ENCODE measurements at places on chromosomes 3 and 15.

- no peak for DNase-seq
Observed at GRCh38 chr3:188389711-188390342, 235.9 kb downstream of the LPP start.

DNA sequence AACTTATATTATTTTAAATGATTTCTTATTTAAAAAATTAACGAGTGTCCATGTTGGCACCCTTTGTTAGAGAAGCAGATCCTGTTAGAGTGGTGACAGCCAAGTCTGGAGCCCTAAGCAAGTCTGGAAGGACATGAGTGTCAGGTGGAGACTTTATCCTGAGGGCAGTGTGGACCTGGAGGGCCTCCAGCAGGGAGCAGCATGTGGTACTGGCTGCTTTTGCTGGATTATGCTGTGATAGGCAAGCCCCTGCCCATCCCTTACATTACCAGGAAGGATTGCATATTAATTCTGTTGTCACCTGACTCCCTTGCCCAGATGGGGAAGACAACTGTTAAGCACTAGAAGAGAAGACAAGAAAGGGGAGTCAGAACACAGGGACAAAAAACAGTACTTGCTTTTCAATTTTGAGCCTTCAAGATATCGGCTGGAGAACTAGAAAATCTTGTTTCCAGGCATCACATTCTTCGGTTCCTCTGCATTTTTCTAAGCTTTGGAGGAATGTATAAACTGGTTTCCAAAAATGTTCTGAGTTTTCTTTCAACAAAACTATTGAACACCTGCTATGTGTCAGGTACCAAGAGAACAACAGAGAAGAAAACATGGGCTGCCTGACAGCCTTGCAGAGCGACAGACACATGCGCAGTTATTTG, 22.7 kb downstream of the ZNF860 start:
- no peak for DNase-seq

GRCh38 chr15:67013696-67014095, 51.7 kb upstream of the SMAD3 start:
- DNase-seq, result no peak

GRCh38 chr3:4749567-4750002, 229.7 kb upstream of the BHLHE40 start:
- no peak for DNase-seq

DNA sequence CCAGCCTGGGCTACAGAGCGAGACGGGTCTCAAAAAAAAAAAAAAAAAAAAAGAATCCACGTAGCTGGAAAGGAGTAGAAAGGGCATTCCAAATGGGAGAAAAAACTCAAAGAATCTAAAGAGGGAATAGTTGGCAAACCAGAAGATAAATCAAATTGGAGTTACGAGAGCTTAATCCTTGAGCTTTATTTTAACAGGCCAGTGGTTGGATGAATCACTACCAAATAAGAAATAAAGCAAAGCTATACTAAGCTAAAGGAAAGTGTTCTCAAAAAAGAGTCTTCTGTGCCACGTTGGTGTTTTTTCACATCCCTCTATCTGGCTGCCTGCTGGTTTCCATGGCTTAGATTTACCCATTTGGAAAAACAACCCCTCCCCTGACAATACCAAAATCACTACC, 14.0 kb downstream of the VGLL4 start:
- no peak for DNase-seq

- DNase-seq, result no peak
Observed at GRCh38 chr15:68028137-68028887, 25.8 kb upstream of the PIAS1 start.

- DNase-seq, result no peak
Observed at GRCh38 chr15:35622641-35623340, 76.8 kb upstream of the DPH6 start.

- DNase-seq, result no peak
Observed at GRCh38 chr3:177557548-177557947, 360.3 kb upstream of the TBL1XR1 start.

- DNase-seq, result no peak
Observed at GRCh38 chr3:124881976-124882697, 5.0 kb downstream of the ITGB5 start.
